Spinal cord (tissue), 10 donors: ENCODE measurements at places on chromosomes 2 and 18.

DNA sequence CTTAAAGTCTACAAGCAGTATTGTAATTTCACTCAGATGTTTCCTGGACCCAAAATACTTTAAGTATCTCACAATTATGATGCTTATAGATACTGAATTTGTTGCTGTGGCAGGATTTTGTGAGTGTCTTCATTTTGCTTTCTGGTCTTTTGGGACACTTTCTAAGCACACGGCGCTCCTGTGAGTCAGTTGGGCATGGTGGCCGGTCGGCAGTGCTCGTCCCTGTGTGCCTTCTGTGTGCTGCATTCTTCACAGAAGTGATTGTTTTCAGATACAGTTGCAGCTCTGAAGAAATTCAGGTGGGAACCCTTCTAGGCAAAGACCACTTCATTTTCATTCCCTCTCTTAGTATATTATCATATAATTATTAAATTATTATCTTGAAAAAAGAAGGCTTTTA, 273.3 kb downstream of the ZNF407 start:
- DNase-seq = no peak

DNA sequence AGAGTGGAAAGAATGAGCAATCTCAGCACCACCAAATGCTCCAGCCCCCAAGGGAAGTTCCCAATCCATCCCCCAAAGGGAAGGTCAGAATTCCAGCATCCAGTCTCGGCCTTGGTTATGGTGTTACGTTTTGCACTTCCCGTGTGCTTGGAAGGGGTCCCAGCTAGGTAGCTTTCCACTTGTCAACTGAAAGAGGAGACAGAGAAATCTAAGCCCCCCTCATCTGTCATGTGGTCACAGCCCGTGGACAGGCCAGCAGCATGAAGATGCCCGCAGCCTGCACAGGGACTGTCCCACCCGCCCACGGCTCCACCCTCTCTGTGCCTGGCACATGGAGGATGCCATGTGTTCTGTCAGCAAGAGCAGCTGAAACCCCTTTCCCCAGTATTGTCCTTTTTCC, 32.1 kb downstream of the RHOB start:
- no peak for DNase-seq

DNA sequence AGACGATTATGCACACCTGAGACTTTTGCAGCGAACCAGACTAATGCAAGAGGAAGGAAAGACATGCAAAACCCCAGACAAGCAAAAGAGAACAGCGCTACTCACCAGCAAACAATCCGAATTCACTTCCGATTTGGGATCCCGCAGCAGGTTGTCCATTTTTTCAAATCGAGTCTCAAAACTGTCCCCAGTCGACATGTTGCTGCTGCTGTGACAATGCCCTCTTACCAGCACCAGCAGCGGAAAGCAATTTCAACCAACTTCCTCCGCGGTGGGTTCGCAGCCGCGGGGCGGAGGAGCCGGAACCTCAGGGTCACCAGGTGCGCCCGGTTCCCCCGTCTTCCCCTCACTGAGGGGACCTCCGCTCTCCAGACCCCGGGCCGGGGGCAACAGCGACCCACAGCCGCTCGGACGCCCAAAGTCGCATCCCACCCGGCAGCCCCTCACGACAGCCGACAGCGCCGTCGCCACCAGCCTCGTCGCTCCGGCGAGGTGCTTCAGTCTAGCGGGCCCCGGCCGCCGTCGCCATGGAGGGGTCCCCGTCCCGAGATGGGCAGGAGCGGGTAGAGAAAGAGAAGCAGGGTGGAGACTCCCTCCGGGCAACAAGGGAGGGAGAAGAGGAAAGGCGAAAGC, 784 bp downstream of the ROCK1 start:
- DNase-seq = peak; percentile 65

DNA sequence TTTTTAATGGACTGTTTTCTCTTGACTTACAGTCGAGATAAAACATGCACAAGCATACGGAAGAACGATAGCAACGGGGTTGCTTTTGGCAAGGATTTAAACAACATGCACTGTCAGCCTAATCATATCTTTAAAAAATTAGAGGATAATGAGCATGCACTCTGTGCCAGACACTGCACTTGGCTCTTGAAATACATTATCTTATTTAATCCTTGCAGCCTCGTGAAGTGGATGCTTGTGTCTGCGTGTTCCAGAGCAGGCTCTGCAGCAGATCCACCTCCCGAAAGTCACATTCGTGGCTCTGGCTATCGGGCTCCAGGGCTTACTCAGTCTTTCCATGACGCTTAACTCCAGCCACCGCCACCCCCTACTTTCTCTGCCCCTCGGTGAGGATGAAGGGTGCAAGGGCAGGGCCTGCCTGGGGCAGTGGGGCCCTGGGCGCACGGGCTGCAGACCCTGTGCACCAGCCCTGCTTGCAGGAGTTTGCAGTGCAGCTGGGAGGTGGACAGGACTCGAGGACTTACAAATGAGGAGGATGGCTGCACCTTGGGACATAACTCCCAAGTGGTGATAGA, 61.7 kb downstream of the ACKR3 start:
- DNase-seq = peak; percentile 29

- DNase-seq = peak; percentile 71
Observed at GRCh38 chr2:69013142-69013839, at the start of gene ANTXR1. Gene ANTXR1 (plus strand): TSS chr2:69013179. CDS start chr2:69013500, 321 bp downstream.

DNA sequence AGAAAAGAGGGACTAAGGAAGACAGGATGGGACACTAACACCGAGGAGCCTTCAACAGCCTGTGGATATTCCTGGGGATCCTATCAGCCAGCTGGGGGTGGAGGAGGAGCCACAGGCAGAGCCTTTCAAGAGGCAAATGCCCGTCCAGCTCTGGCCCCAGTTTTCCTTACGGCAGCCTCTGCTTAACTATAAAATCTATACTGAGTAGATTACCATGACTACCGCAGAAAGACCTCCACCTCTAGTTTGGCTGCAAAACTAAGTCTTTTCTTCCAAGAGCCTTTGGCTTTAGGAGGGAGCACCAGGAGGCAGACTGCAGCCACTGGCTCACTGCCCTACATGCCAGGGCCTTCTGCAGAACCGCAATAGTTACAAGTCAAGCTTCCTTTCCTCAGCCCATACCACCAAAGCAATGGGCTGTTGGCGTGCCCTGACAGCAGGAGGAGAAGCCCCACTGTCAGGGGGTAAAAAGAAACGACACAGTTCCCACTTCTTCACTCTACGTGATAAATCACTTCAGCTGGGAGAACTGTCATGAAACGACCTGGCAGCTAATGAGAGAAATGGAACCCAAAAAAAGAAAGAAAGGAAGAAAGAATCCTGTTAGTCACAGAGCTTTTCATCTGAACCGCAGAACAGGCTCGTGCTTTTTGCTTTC, 25.1 kb upstream of the CREB1 start:
- peak; percentile 53 for DNase-seq

DNA sequence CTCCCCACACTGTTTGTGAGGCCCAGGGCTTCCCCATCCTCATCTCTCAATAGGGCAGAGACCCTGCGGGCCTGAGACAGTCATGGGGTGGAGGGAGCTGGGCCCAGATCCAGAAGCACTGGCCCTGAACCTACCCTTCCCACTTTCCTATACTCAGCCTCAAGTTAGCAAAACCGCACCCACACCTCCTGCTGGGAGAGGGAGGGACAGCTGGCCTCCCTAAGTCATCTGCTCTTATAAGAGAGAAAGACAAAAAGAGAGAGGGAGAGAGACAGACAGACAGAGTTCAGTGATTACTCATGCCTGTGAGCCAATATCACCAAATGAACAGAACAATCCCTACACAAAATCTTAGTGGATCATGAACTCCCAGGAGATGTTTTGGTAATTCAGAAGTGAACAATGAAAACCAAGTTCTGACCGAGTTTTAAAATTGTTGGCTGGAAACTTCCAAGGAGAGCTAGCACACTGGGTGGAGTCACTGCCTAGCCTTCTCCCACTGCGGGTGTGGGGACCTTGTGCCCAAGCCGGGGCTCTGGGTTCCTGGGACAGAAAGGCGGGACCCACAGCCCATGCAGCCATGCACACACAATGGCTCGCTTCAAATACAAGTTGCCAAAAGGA, 130.5 kb downstream of the PXDN start:
- no peak for DNase-seq

GRCh38 chr18:45951016-45951714, 16.0 kb downstream of the EPG5 start:
- DNase-seq = no peak

- no peak for DNase-seq
Observed at GRCh38 chr2:190459881-190460280, 51.7 kb downstream of the MFSD6 start.

- DNase-seq = peak; percentile 82
Observed at GRCh38 chr2:176565641-176566323, 296.5 kb downstream of the MTX2 start.

DNA sequence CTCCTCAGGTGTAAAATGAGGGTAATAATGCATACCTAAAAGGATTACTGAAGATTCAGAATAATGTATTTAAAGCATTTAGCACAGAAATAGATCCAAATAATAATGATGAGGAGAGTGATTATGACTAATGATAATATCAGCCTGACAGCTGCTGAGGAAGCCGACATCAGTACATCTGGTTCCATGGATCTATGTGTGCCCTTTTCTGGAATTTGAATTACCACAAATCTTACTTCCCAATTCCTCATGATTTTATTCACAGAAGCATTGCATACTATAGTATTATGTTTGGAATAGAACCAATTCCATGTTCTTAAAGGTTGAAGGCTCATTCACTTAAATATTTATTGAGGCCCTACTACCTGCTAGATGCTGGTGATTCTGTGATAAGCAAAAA, 248.9 kb upstream of the THUMPD2 start:
- no peak for DNase-seq

GRCh38 chr2:149129433-149129832, 90.9 kb downstream of the LYPD6B start:
- no peak for DNase-seq

DNA sequence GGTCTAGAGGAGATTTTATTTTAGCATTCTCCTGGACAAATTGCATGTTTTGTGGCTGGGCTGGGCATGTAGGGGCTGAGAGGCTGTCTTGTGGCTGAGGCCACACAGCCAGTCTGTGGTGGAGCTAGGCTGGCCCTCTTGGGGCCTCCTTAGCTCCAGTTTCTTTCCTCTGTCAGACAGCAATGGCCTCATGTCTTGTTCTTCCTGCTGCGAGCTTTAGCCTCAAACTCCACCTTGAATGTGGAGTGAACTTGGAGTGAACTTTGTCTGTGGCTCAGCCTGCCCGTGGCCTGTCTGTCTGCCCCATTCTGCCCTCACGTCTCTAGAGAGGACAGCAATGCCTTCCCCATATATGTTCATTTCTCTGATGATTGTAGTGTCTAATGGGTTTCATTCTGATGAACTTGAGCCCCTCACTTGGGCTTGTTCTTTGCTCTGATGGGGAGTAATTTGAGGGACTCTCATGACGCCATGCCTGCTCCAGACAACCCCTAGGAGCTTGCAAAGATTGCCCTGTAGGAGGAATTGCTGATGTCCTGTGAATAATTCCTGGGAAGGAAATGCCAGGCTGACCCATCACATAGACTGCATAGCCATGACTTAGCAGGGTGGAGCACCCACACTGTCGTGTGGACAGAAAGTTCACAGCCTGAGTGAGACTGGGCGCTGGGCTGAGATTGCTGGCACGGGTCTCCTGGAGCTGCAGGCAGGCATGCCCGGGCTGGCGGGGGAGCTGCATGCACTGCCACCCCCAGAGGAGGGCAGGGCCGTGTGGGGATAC, 42.6 kb downstream of the ASAP2 start:
- DNase-seq = no peak

- DNase-seq = peak; percentile 3
Observed at GRCh38 chr2:241798081-241798630, 10.8 kb upstream of the NEU4 start.

- no peak for DNase-seq
Observed at GRCh38 chr2:7029291-7030059, 112.3 kb downstream of the RNF144A start.
